ENCODE measurements at places on chromosomes 11 and 22.
A peak's percentile ranks its signal among the peaks of the same experiment; 100 is the strongest.

DNA sequence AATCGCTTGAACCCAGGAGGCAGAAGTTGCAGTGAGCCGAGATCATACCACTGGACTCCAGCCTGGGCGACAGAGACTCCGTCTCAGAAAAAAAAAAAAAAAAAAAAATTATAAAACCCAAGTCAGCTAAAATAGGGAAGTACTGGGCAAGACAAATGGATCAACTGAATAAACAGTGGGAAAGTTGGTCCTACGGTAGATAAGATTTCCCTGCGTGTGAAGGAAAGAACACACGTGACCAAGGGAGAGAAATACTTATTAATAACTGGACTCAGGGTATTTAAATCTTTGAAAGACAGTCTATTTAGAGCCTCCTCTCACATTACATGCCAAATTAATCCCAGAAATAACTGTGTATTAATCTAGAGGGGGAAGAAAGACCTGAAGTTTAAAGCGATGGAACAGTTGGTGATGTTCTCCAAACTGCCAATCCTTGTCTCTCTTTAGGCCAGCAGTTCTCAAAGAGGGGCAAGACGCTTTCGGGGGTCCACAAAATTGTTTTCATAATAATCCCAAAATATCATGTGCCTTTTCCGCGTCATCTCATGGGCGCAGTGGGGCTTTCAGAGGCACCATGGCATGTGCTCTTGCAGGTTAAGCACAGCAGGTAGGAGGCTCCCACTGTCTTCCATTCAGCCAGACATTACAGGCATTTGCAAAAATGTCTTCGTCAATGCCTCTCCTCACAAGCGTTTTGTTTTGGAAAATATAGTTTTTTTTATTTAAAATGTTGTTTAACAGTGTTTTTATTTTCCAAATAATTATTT lies 6.6 kb downstream of the RTL6 start:
- no peak for DNase-seq

GRCh38 chr11:43376065-43376464 lies 17.3 kb downstream of the TTC17 start:
- DNase-seq, result no peak

DNA sequence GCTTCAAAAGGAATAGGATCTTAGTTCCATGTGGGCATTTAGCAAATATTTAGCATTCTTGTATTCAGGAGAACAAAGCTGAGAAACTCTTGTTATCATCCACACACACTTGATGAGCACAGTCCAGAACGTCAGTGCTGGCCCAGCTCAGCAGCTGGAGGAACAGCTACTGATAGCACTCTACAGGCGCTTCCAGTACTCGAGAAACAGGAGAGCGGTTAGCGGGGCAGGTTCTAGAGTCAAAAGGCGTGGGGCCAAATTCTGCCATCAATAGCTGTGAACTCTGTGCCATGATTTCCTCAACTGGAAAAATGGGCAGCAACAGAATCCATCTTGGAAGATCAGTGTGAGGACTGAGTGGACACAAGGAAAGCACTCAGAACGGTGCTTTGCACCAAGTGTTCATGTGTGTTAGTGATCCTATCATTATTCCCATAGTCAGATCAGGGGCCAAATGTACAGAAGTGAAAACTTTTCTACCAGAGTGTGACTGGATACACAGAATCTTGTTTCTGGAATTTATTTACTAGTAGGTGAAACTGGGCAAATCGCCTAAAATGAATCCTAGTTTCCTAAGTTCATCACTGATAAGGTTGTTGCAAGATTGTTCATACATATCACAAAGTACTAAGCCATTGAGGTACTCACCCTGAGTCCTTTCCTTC lies 3.2 kb downstream of the JOSD1 start:
- no peak for DNase-seq

- DNase-seq, result no peak
Observed at GRCh38 chr22:27545085-27545484, 256.5 kb downstream of the MN1 start.

- peak; percentile 93 for DNase-seq
Observed at GRCh38 chr11:75667831-75668450, 897 bp downstream of the MAP6 start.

GRCh38 chr11:127058524-127058923 lies 58.0 kb upstream of the KIRREL3 start:
- peak; percentile 56 for DNase-seq

DNA sequence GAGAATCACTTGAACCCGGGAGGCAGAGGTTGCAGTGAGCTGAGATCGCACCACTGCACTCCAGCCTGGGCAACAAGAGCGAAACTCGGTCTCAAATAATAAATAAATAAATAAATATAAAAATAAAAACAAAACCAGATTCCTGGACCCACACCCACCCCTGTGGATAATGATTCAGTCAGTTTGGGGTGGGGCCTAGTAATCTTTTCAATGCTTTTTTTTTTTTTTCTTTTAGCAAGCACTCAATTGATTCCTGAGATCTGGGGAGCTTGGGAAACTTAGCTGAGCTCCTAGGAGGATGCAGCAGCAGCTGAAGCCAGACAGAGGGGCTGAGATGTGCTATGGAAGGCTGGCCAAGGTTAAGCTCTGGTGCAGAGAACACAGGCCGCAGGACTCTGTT lies 4.6 kb upstream of the PC start:
- DNase-seq, result no peak

DNA sequence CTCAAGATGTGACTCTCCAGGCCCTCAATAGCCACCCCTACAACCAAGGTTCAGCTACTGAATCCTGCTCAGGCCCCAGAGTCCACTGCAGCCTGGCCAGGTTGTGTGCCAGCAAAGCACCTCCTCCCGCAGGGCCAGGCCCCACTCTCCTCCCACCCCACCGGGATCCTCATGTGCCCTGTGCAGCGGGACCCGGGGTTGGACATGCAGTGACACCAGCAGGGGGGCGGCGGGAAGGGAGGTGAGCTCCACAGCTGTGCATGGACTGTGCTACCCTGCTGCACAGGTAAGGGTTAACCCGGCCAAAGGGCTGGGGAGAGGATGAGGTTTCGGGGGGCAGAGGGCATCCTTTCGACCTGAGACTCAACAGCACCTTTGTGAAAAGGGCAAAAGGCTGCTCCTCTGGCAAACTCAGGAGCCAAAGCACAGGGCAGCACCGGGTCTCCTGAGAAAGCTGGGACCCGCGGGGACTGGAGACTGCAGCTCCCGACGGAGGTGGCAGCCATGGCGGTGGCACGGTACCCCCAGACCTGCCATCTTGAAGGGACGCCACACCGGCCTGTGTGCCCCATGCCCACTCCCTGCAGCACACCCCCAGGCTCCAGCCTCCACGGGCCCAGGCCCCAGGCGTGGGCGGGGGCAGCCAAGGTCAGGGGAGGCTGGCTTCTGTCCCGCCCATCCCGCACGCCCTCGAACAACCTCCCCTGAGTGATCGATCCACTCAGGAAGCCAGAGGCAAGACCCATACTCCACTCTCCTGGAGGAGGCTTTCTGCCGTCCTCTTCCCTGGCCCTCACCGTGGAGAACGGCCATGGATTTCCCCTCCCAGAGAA lies 10.6 kb downstream of the PLXNB2 start:
- DNase-seq, result peak; percentile 22

DNA sequence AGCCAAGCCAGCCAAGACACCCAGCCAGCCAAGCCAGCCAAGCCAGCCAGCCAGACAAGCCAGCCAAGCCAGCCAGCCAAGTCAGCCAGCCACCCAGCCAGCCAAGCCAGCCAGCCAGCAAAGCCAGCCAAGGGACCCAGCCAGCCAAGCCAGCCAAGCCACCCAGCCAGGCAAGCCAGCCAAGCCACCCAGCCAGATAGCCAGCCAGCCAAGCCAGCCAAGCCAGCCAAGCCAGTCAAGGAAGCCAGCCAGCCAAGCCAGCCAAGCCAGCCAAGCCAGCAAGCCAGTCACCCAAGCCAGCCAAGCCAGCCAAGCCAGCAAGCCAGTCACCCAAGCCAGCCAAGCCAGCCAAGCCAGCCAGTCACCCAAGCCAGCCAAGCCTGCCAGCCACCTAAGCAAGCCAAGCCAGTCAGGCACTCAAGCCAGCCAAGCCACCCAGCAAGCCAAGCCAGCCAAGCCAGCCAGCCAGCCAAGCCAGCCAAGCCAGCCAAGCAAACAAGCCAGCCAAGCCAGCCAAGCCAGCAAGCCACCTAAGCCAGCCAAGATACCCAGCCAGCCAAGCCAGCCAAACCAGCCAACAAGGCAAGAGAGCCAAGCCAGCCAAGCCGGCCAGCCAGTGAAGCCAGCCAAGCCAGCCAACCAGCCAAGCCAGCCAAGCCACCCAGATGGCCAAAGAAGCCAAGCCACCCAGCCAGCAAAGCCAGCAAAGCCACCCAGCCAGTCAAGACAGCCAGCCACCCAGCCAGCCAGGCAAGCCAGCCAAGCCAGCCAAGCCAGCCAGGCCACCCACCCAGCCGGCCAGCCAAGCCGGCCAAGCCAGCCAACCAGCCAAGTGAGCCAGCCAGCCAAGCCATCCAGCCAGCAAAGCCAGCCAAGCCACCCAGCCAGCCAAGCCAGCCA lies 33.3 kb downstream of the CCT8L2 start:
- DNase-seq, result no peak

DNA sequence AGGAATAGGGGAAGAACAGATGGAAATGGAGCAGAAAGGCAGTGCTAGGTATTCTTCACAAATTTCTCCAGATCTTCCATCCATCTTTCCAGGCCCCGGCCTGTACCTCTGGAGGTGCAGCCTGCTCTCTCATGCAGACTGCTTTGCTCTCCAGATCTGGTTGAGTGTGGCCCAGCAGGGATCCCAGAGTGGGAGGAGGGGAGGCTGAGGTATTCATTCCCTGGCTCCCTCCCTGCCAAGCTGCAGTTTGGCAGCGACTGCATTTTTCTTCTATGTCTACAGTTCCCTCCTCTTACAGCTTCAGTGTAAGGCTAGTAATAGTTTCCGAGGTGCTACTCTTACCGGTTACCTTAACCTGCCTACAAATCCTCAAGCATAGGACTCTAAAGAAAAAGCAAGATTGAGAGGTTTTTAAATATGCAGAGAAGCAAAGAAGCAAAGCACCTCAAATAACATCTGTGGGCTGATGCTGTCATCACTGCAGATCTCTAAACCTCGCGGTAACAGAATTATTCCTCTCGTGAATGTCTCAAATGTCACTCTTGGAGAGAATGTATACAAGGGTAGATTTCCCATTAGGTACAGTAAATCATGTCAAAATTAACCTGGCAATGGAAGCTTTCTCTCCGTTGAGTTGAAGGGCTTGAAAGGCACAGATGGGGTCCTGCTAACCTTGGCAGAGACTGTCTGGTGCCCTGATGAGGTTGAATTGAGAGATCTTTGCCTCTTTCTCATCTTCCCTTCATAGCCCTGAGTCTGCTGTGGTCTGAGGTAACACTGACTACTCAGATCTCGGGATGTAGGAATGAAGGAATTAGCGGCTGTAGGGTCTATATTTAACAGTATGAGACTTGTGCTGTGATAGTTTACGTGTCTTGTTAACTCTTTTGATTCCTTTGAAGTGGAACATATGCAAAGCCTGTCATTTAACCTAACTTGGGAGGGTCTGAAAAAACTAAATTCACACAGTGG lies 297.9 kb upstream of the C11orf87 start:
- peak; percentile 65 for DNase-seq
